ENCODE measurements at places on chromosomes 1 and 21.
A peak's percentile ranks its signal among the peaks of the same experiment; 100 is the strongest.

DNA sequence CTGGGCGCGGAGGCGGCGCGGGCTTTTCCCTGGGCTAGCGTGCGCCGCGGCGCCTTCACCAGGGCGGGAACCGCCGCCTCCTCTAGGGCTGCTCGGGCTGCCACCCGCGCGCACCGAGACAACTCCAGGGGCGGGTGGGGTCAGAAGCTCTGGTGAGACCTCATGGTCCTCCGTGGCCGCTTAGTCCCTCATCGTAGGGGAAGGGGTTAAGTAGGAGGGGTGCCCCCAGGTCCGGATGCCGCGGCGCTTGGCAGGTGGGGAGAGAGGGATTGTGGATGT is 559 bp downstream of the SERTAD4 start:
- no peak for DNase-seq

DNA sequence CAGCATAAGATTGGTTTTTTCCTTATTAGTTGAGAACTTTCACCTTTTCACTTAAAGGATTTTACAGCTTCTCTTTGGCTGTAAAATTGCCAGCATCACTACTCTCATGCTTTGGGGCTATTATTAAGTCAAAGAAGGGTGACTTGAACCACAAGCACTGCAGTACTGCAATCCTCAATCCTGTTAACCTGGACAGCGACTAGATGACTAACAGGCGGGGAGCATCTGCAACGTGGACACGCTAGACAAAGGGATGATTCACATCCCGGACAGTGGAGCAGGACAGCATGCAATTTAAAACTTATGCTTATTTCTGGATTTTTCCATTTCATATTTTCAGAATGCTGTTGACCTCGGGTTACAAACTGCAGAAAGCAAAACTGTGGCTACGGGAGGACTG is 8.1 kb downstream of the ARV1 start:
- DNase-seq = no peak

GRCh38 chr1:224160171-224160682 is 22.8 kb upstream of the DEGS1 start:
- DNase-seq = no peak

DNA sequence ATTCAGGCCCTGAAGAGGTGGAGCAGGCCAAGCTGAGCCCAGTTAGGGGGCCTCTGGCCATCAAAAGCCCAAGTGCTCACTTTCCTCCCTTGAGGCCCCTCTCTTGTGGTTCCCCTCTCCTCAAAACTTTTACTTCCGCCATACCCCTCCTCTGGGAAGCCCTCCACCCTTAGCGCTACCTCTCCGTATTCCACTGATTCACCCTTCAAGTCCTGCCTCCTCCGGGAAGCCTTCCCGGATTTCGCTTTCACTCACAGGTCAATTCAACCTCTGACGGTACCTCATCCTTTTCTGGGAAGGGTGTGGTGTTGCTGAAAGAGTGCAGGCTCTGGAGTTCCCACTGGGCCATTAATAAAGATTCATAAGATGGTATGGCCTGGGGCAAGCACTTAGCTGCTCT is 19.1 kb downstream of the SPOCD1 start:
- no peak for DNase-seq

- no peak for DNase-seq
Observed at GRCh38 chr1:16960560-16961296, 19.7 kb downstream of the MFAP2 start.

GRCh38 chr1:104906141-104906540 is 1156.4 kb downstream of the AMY1C start:
- DNase-seq = no peak

GRCh38 chr1:162676750-162677149 is 44.5 kb downstream of the DDR2 start:
- DNase-seq = no peak

DNA sequence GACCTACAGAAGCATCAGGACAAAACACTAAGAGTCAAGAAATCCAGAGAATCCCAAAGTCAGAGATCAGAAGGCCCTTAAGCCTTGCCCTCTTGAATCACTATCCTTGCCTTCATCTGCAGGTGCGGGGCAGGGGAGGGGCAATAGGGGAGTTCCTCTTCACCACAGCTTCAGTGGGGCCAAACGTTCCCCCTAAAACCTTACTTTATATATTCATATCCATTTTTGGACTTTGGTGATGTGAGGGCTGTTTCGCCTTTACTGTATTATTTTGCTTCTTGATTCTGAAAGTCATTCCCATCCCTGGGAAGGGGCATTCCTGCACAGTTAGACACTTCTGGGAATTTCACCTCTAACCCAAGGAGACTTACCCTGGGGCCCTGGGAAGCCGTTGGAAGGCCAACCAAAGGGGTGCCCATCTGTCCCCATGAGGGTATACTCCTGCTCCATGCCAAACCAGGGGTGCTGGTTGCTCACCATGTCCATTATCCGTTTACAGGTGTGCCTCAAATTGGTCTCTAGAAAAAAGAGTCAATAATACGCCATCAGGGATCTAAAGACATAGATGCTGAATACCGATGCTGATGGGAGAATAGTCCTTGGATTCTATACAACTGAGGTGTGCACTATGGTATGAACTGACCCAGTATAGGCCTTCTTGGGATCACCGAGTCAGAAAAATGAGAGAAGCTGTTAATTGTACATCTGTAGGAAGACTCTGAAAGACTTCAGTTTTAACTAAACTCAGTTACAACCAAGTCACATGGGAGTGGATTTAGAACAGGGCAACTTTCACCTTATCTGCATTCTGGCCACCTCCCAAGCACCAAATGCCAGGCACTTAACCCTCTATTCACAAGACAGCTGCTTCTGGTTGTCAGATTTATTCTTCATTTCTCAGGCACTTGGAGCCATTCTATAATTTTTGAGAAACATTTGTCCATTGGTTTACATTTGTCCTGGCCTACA is 5.4 kb downstream of the GLUL start:
- no peak for DNase-seq

DNA sequence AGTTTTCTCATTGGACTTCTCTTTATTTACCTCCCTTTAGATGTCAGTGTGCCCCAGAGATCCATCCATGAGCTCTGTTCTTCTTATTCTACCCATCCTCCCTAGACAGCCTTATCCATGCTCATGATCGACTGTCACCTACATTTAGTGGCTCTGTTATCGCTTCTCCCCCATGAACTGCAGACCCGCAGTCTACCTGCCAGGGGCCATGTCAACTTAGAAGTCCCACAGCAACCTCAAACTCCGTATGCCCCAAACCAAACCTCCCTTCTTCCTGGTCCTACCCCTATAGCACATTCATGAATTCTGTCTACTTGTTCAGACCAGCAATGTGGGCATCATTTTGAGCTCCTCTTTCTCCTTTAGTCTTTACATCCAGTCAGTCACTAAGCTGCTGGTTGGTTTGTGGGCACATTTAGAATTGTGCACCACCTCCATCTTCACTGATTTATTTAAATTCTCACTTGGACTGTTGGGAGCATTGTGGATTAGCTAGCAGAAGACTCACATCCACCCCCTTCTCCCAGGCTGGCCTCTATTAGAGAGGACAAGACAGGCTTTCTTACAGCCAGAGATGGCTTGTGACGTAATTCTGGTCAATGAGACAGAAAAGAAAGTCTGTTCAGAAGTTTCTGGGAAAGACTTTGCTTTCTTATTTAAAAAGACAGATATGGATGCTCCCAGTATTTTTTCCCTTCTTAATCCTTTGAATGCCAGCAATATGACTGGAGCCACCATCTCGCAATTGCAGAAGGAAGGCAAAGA is 19.1 kb downstream of the C1orf116 start:
- no peak for DNase-seq

DNA sequence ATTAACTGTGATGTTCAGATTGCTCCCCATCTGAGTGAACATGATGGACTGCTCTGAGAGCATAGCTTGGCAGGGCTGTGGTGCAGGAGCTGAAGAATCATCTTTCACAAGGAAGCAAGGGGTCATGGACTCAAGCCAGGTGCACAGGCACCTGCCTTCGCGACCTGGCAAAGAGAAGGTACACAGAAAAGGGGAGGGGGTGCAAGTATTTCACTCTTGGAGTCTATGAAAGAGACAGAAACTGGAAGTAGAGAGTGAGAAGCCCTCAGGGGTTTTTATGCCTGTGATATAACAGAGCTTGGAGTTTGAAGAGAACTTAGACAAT is 232.6 kb upstream of the PLXNA2 start:
- no peak for DNase-seq

GRCh38 chr1:36086529-36087232 is 2.0 kb upstream of the ADPRS start:
- no peak for DNase-seq

- DNase-seq = no peak
Observed at GRCh38 chr21:37337831-37338230, 28.7 kb upstream of the DYRK1A start.

GRCh38 chr1:89098857-89099256 is 27.1 kb downstream of the GBP2 start:
- no peak for DNase-seq

GRCh38 chr1:157497987-157498735 is 54.2 kb downstream of the FCRL5 start:
- no peak for DNase-seq

DNA sequence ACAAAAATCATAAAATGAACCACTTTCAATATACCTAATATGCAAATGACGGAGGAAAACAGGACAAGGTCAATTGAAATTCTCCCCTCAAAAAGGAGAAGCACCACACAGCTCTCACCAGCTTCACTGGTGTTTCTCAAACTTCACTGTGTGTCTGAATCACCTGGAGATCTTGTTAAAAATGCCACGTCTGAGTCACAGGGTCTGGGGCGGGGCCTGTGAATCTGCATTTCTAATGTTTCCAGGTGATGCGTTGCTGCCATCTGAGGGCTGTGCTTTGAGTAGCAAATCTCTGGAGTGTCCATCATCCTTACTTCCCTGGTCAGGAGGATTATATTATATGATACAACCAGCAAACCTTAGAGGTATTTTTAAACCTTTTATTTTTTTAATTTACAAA is 9.0 kb downstream of the CLDN19 start:
- DNase-seq = no peak

- peak; percentile 13 for DNase-seq
Observed at GRCh38 chr1:42173155-42173933, 8.8 kb upstream of the GUCA2A start.

DNA sequence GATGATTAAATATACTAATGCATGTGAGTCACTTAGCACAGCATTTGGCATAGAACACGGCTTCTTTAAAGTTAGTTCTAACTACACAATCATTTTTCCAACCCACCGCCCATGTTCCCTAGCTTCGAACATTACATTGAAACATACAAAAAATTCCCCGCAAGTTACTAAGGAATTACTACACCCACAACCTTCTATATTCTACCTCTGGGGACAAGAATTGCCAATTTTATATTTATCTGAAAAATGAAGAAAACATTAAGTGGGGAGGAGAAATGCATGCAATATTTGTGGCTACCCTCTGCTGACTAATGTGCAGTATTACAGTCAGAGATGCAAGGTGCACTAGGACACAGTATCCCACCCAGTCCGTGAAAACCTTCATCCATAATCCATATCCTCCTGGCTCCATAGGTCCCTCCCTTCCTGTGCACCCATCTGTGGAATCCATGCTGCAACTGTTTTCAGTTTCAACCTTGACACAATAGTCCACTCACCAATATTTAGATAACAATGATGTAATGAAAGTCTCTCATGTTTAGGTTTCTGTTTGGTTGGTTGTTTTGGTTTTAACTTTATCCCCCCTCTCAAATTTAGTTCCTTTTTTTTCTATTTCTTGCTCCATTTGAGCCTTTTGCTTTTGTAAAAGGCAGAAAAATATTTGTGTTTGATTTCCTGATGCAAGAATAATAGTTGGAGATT is 31.6 kb downstream of the RGS5 start:
- no peak for DNase-seq

GRCh38 chr1:41325801-41326200 is 35.4 kb upstream of the FOXO6 start:
- no peak for DNase-seq

- DNase-seq = no peak
Observed at GRCh38 chr1:4221107-4221506, 321.0 kb upstream of the C1orf174 start.

- DNase-seq = no peak
Observed at GRCh38 chr1:182897696-182898095, 55.3 kb downstream of the SHCBP1L start.

DNA sequence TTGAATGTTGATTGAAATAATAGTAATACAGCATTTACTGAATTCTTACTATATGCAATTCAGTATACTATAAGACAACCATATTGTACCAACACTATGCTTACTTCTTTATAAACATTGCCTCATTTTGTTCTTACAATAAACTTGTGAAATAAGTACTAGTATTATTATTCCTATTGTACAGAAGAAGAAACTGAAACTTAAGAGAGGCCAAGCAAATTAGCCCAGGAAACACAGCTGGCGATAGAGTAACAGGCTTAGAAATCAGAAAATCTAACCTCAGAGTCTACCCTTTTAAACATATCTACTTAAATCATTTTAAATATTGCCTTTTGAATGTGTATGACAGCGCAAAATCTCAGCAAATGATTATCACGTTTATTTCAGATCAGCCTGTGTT is 41.7 kb downstream of the FASLG start:
- DNase-seq = no peak

GRCh38 chr1:21338573-21339355 is 48.5 kb upstream of the ECE1 start:
- no peak for DNase-seq

DNA sequence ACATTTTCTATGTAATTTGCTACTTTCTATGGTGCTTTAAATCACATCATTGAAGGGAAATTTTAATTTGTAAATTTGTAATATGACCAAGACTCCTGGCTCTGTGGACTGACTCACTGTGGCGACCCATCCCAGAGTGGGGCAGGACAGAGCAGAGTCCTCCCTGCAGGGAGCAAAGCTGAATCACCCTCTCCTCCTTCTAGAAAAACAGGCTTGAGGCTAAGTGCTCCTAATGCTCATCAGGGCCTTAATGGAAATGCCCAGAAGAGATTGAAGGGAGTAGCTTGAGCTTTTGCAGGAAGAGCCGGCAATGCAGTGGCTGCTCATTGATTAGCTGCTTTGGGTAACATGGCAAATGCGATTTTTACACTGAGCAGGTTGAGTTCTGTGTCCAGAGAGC is 16.8 kb downstream of the S100A10 start:
- no peak for DNase-seq

DNA sequence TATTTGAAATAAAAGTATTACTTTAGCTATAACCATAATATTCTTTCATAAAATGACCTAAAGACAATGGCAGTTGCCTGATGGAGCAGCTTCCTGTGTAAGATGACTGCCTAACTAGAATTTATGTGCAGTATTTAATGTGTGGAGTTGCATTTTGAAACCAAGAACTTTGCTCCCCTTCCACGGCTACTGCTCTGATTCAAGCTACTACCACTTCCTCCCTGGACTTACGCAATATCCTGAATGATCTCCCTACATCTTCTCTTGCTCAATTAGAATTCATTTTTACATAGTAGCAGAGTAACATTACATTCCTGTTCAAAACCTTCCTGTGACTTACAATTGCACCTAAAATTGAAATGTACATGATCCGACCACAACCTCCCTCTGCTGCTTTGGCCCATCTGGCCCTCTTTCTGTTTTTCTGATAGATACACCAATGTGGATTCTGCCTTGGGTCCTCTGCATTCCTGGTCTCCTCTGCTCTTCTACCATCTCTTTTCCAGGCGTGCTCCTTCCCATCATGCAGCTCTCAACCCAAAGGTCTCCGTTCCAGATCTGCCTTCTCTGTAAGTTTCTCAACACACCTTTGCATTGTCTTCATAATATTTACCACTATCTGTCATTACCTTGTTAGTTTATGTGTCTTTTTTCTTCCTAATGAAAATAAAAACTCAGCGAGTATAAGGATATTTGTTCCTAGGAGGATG is 47.4 kb upstream of the USP25 start:
- no peak for DNase-seq

GRCh38 chr1:9825093-9826074 is 1.6 kb upstream of the CLSTN1 start:
- DNase-seq = no peak

Measured in NCI-H1048 (cell line).